ENCODE measurements at places on chromosomes 5 and 9. TPM values are rescaled to one million over a fixed set of nuclear protein-coding genes. Genes with fewer than 3 reads are reported as not detected.

- no peak overlapping the region for H3K4me3 ChIP-seq
- no peaks in the 10 kb centered on the region for H3K36me3 ChIP-seq
- H3K27me3 ChIP-seq = no peaks in the 10 kb centered on the region
- DNase-seq = no peak
- H3K4me1 ChIP-seq = no peaks in the 10 kb centered on the region
These were observed 205.0 kb downstream of the DNAH5 start for GRCh38 chr5:13739479-13739878.

GRCh38 chr9:79176014-79176697 lies 395.6 kb upstream of the TLE4 start:
- H3K4me1 ChIP-seq = no peaks in the 10 kb centered on the region
- no peak for DNase-seq
- H3K27ac ChIP-seq = no peak overlapping the region
- H3K27me3 ChIP-seq = no peaks in the 10 kb centered on the region

The CCNG1 gene
- total RNA-seq = 593 TPM

The SLC6A3 gene
- total RNA-seq = 0.32 TPM

The DNAJC21 gene
- 52.8 TPM for total RNA-seq

Data from neural progenitor cell (in vitro differentiated cells).